ENCODE measurements at places on chromosomes 5 and 9. TPM values are rescaled to one million over a fixed set of nuclear protein-coding genes. Genes with fewer than 3 reads are reported as not detected.

The BNC2 gene
- 0.41 TPM for polyA plus RNA-seq

The IGFBPL1 gene
- polyA plus RNA-seq = 218 TPM

The IL31RA gene
- not detected for polyA plus RNA-seq

The SOHLH1 gene
- 3.9 TPM for polyA plus RNA-seq

The NSD1 gene
- polyA plus RNA-seq = 21.1 TPM

The RAPGEF6 gene
- 1.3 TPM for polyA plus RNA-seq

The TAS2R1 gene
- not detected for polyA plus RNA-seq

Data from brain (organoid and tissue), 16 donors.